ENCODE measurements at places on chromosomes 3 and 15.

GRCh38 chr3:124576565-124577493 lies 153.4 kb upstream of the UMPS start:
- DNase-seq, result no peak

DNA sequence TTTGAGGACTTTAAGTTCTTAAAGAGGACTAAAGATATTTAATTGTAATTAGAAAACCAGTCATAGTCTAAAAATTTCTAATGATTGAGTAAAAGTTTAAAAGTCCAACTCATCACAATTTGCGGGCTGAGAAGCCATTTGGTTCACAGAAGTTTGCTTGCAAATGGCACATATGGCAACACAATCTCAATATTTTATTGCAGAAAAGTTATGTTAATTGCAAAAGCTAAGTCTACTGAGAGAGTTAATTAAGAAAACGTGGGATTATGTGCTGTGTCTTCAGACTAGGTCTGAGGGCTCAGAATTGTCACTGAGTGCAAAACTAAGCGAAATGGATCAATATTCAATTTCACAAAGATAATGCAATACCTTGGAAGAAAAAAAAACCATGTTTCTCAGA lies 289.7 kb downstream of the PYDC2 start:
- DNase-seq, result no peak

GRCh38 chr3:64143409-64144130 lies 81.7 kb downstream of the PRICKLE2 start:
- DNase-seq, result no peak

DNA sequence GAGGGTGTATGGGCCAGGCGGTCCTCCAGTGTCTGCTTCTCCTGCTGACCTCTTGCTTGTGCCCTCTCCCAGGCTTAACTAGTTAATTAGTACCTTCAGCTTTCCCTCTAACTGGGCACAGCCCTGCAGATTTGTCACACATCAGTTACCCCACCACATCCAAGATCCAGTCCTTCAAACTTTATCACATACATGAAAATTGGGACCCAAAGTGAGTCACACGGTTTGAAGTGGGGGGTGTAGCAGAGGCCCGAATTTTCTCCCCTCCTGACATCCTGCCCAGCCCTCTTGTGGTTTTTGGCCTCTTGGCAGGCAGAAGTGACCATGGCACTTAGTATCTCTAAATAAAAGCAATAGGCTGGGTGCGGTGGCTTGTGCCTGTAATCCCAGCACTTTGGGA lies 3.9 kb downstream of the MAPKAPK3 start:
- DNase-seq, result no peak

- no peak for DNase-seq
These were observed 93.6 kb downstream of the TBC1D2B start for GRCh38 chr15:77983708-77984445.

- no peak for DNase-seq
These were observed 152.6 kb downstream of the DPH6 start for GRCh38 chr15:35393398-35393797.

DNA sequence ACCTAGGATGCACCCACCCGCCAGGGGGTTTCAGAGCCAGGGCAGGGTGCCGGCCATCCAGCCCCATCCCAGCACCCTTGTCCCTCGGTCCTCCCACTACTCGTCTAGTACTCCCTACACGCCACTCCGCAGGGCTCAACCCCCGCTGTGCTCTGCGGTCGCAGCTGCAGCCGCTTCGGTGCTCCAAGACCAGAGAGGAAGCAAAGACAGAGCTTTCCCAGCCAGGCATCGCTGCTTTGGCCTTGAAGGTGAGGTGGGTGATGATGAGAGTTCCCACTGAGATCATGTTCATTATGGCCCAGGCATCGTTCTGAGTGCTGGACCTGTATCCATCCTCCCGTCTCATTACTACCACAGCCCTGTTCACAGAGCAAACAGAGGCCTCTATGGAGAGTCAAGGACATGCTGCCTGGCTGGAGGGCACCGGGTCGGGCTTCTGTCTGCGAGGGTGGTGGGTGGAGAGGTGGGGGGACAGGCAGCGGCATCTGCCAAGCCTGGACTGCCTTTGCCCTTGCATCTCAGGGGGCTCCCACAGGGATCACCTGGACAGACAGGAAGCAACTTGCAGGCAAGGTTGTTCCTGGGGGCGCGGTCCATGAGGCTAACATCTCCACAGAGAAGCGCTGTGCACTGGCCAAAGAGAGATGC lies 66.9 kb downstream of the KLF13 start:
- DNase-seq, result no peak

DNA sequence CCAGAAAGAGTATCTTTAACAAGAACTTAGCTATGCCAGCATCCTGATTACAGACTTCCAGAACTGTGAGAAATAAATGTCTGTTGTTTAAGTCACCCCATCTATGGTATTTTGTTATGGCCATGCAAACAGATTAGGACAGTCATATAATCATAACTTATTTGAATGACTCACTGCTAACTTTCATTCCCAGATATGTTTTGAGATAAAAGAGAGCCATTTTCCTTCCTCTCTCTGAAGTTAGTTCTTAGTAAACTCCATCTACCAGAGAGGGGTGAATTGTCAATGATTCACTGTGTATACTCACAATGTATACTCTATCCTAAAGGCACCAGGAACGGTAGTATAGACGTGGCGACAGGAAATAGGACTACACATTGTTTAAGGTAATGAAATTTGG lies 179.4 kb upstream of the DPH6 start:
- DNase-seq, result no peak

DNA sequence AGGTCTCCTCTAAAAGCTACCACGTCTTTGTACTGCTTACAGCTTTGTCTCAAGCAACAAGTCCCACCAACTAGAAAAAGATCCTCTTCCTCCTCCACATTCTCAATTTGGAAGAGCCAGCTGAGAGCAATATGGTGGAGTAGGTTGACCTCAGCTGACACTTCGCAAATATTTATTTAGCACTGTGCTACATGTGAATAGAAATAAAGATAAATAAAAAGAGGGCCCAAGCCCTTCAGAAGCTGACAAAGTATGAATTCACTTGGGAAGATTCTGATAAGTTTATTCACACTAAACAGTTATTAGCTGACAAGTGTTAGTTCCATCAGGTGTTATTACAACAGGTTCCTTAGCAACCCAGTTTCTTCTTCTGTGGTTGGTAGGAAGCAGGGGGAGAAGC lies 310.3 kb downstream of the GBE1 start:
- DNase-seq, result no peak

DNA sequence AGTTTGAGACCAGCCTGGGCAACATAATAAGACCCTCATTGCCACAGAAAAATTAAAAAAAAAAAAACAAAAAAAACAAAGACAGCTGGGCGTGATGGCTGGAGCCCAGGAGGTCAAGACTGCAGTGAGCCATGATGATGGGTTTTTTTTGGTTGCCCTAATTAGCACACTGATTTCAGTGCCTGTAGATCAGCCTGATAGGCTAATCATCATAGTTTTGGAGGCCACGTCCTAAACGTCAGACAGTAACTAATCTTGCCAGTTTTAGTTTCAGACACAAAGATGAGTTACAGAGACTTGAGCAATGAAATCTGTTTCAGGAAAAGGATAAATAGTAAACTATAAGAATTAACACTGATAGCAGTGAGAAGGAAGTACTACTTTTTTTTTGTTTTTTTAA lies 55.4 kb downstream of the LRCH3 start:
- DNase-seq, result no peak

- no peak for DNase-seq
These were observed 21.1 kb downstream of the CCRL2 start for GRCh38 chr3:46427916-46428833.

DNA sequence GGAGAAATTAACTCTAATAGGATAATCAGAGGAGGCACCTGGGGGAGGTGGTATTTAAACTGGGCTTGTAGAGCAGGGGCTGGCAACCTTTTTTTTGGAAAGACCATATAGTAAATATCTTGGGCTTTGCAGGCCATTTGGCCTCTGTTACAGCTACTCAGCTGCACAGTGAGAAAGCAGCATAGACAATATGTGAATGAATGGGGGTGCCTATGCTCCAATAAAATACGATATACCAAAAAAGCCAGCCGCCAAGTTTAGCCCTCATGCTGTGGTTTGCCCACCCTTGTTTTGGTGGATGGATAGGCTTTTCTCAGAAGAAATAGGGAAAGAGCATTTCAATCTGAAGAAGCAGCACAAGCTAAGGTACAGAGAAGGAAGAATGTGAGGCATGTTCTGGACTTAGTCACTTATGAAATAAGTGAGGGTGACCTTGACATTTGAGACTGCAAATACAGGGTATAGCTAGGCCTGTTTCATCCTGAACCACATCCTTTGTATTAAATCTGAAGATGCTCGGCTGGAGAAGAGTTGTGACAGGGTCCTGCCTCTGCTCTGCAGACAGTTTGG lies 131.0 kb upstream of the NR2E3 start:
- no peak for DNase-seq

- no peak for DNase-seq
These were observed 46.7 kb downstream of the UBE3A start for GRCh38 chr15:25391971-25392721.

GRCh38 chr3:127035677-127036076 lies 52.8 kb downstream of the PLXNA1 start:
- no peak for DNase-seq

GRCh38 chr15:38897551-38897950 lies 332.9 kb upstream of the RASGRP1 start:
- DNase-seq, result no peak

- DNase-seq, result no peak
These were observed 172.7 kb downstream of the ZBTB20 start for GRCh38 chr3:114974387-114974786.

GRCh38 chr15:82986442-82986780 lies 401 bp downstream of the RAMAC start:
- DNase-seq, result no peak

GRCh38 chr3:153268564-153269279 lies 106.7 kb downstream of the RAP2B start:
- no peak for DNase-seq

DNA sequence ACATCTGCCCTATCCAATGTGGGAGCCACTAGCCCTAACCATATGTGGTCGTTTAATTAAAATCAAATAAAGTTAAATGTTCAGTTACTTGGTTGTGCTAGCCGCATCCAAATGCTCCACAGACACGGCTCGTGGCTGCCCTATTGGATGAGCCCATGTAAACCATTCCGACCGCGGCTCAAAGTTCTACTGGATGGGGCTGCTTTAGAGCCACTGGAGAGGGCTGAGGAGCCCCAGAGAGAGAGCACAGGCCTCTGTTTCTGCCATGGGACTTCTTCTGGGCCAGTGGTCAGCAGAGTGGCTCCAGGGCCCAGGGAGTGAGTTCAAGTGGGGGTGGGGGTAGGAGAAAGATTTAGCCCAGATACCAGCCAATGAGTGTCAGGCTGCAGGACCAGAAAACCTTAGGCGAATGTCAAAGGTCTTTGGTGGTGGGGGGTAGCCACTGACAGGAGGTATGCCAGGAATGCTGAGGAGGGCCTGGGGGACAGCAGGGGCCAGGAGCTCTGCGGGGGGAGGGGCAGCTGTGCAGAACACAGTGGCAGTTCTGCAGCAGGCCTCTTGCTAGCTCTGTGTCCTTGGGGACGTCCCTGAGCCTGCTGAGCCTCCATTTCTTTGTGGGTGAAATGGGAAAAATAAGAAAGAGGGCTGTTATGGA lies 30.1 kb downstream of the SPSB4 start:
- no peak for DNase-seq

DNA sequence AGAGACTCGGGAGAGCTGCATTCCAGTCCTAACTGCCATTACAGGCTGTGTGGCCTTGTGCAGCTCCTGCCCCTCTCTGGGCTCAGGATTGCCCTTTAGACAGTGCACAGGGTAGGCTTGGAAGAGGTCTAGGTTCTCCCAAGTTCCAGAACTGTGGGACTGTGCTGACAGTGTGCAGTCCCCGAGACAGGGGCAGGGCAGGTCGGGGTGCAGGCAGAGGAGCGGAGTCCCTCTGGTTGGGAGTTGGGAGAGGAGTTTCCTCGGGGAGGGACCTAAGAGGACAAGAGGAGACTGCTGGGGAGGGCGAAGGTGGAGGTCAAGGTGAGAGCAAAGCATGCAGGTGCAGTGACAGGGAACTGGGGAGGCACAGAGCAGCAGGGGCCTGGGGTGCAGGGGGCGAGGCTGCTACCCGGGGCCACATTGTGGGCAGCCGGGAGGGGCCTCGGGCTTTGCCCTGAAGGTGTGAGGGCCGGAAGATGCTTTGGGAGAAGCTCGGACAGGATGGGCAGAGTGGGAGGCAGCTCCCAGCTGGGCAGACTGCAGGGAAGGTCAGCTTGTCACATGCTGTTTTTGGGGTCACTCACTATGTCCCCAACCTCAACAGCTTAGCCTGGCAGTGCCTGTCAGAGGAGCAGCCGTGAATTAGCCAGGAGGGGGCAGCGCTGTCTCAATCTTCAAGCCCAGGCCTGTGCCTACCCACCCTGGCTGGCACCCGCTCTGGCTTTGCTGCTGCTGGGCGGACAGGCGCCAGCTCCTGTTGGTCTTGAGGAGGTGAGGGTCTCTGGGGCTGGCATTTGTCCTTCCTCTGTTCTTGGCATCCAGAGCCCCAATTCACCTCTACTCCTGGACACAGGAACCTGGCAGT lies 15.4 kb upstream of the CSPG4 start:
- DNase-seq, result peak; percentile 66

DNA sequence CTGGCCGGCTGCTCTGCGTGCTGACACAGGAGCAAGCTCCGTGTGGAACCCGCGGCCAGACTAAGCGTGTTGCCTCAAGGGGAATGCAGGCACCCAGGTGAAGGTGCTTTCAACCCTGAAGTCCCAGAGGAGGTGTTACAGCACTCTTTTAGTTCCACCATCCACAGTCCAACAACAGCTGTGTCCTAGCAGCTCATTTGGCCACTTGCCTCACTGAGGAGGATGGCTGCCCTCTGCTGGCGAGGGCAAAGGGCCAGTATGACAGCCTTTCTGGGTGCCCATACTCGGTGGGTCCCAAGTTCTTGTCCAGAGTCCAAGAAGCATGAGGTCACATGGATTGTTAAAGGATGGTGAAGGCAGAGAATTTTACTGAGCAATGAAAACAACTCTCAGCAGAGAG lies 87.8 kb downstream of the C3orf85 start:
- no peak for DNase-seq

- no peak for DNase-seq
These were observed 55.0 kb downstream of the TCF12 start for GRCh38 chr15:56973463-56973862.

GRCh38 chr15:38588672-38589071 lies 24.1 kb upstream of the RASGRP1 start:
- no peak for DNase-seq

DNA sequence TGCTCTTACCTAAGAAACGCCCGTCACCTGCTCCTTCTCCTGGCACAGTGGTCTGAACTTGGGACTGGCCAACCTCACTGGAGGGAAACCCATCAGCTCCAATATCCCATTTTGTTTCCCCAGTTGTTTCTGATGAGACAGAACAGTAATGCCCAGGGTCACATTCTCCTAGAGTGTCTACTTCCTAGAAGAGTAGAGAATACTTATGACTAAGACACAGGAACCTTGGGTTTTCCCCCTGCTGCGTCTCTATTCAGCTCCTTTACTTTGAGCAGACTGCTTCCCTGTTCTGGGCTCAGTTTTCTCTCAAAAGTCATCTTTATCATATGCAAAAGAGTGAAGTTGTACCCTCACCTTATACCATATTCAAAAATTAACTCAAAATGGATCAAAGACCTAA lies 79.4 kb downstream of the POLR2M start:
- DNase-seq, result no peak

GRCh38 chr15:55993804-55994560 lies 570 bp upstream of the NEDD4 start:
- DNase-seq, result peak; percentile 29
